ENCODE measurements at places on chromosomes 2 and 18.

- peak; percentile 20 for DNase-seq
Measured at GRCh38 chr2:219045937-219046550, 4.7 kb upstream of the CFAP65 start.

DNA sequence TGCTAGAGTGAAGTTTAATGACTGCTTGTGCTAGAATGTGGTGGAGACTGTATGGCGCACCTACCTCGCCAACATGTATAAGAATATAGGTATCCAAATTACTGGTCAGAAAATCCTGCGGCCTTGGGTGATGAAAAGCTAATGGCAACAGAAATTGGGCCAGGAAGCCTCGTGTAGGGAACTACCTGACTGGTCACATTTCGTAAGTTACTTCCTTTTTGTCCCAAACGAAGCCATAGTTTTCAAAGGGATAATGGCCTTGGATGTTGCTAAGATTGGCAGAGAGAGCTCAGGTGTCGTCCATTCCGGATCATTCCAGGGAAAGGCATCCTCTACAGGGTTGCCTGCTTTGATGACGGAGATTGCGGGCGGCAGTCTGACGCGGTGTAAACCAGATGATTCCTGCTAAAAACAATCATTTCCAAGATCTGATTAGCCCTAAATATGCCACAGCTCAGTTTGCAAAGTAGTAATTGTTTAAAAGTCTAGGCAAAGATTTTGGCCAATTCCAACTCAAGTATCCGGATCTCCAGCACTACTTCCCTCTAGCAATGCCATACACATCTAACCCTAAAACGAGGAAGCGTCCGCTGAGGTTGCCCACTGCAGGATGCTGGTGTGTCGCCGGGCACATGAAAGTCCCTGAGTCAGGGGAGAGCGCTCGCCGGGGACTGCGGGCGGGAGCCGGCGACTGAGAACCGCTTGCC is 708 bp upstream of the MALT1 start:
- DNase-seq = peak; percentile 58

DNA sequence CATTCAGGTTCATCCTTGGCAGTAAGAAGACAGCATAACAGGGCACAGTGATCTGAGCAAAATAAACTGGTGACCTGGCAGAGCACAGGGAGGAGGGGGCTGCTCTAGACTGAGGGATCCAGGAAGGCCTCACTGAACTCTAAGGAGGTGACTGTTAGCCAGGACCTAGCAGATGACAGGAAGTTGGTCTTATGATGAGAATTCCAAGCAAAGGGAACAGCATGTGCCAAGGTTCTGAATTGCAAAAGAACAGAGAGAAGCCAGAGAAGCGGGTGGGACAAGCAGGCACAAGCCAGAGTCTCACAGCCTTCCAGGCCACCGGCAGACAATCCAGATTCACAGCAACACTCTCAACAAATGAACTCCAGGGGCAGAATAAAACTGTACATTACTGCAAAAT is 152.7 kb upstream of the PTPRM start:
- DNase-seq = no peak

GRCh38 chr18:57004366-57005121 is 142.3 kb upstream of the BOD1L2 start:
- peak; percentile 60 for DNase-seq

DNA sequence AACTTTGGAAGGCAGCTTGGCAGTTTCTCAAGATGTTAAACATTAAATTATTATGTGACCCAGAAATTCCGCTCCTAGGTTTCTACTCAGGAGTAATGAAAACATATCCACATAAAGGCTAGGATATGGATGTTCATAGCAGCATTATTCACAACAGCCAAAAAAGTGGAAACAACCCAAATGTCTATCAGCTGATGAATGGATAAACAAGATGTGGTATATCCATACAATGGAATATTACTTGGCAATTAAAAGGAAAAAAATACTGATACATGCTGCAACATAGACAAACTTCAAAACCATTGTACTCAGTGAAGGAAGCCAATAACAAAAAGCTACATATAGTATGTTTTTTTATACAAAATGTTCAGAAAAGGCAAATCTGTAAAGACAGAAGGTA is 12.4 kb upstream of the FAM228A start:
- no peak for DNase-seq

- no peak for DNase-seq
Measured at GRCh38 chr18:75221897-75222296, 11.3 kb downstream of the TSHZ1 start.

All from astrocyte (in vitro differentiated cells and primary cell).